ENCODE measurements at places on chromosomes 16 and 17. TPM values are rescaled to one million over a fixed set of nuclear protein-coding genes. Genes with fewer than 3 reads are reported as not detected.

DNA sequence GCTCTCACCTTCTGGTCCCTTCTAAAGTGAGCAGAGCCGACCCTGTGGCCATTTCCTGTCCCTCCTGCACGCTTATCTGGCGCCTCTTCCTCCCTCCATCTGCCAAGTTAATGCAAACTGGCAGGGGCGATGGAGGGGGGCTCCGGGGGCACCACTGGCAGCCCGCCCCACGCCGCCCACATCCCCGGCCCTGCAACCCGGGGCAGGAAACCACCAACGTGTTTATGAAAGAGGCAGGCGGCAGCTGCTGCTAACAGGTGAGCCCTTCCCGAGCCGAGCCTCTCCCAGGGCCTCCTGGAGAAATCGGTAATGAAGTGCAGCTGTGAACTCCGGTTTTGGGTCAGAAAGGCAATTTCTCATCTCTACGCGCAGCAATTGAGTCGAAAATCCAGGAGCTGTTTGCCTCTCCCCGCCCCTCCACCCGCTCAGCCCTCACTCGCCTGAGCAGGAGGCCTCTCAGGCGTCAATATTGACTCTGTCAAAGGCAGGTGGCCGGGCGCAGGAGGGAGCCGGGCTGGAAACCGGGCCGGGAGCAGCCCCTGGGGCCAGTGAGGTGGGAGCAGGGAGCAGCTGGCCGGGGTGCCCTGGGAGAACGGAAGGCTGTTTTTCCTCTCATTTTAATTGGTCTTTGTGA, 164.4 kb upstream of the GSE1 start:
- peak; percentile 51 for DNase-seq

DNA sequence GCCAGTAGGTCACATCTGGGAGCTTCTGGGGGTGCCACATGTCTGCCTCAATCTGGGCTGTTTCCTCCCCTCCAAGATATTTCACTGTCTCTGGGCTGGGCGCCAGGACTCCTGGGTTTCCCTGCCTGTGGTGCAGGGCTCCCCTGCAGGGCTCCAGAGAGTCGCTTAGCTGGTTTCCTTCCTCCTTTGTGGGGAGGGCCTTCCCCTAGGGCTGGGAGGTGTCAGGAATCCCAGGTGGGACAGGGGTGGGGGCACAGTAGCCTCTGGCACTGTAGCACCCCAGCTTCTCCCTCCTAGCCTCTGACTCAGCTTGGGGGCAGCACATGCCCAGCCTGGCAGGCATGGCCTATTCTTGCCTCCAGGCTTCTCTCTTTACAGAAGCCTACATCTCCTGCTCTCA, 2.6 kb downstream of the RARA start:
- DNase-seq, result peak; percentile 59

- no peak for DNase-seq
Measured at GRCh38 chr17:77845541-77846225, 112.8 kb upstream of the TNRC6C start.

DNA sequence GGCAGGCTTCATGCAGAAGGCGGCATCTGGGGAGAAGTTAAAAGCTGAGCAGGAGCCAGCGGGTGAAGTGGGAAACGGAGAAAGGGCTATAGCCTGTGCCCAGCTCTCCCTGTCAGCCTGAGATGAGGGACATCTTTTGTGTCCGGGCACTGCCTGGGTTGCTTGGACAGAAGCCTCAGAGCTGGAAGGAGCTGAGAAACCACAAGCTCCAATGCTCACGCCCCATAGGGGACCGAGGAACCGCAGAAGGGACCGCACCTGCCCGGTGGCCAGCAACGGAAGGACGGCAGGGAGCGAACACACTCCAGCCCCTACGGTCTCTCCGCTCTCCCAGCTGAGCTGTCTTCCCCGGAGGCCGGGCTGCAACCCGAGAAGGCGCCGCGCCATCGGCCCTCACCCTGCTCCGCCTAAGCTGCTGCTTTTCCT, 175.8 kb downstream of the NPIPB11 start:
- DNase-seq, result peak; percentile 5

- DNase-seq, result no peak
Measured at GRCh38 chr16:73018821-73019456, 29.0 kb downstream of the ZFHX3 start.

DNA sequence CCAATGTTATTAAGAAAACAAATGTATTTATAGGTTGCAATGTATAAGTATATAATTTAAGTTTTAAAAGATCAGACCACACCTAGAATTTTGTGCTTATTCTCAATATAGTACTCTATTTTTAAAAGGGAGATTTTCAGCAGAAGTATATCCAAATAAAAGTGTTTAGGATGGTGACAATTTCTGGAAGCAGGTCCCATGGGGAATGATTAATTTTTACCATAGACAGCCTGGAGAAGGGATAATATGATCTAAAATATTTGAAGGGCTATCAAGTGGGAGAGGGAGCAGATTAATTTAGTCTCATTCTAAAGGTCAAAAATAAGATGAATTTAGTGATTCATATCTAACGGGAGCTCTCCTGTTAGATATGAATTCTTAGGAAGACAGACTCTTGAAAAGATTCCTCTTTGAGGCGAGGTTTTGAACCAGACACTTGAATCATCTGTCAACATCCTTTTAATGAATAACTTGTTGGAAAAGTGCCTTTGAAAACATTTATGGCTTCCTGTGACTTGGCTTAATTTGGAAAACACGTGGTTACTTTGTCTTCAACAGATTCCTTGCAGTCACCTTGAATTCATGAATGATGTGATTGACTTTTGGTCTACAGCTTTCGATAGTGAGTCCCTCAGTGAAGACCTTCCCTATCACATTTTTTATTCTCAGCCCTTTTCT, 29.3 kb upstream of the SMIM36 start:
- no peak for DNase-seq

DNA sequence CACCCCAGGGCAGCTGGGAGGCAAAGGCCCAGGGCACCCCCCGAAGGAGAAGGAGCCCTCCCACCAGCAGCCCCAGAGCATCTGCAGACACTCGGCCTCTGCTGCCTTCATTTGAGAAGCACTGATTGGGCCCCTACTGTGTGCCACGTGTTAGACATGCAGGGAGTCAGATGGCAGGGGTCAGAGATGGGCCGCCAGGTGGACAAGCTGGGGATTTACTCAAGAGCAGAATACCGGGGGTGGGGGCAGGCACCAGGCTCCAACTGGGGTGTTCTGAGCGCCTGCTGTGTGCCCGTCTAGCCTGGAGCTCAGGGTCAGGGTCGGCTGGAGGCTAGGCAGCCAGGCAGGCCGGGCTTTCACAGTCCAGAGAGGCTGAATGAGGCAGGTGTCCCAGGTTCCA, 18.7 kb downstream of the TPSG1 start:
- DNase-seq, result no peak

DNA sequence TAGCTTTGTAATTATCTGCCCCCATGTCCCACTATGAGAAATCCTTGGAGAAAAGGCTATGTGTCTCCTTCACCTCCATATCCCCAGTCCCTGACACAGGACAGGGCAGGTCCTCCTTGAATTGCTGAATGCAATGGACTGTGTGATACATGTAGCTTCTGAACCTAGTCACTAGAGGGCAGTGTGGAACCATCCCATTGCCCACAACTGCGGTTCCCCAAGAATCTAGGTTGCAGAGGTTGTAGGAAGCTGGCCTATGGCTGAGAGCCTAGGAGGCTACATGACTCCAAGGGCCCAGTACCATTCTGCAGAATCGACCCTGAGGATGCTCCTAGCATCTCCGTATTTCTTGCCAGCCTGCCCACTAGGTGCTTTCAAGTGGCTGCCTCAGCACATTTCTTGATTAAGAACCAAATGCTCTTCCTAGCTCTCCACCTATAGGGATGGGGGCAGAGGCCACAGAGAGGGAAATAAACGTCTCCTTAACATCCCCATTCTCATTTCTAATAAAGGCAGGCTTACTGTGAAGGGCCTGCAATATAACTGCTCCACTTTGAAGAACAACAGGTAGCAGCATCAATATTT, 394.0 kb downstream of the CA10 start:
- peak; percentile 95 for DNase-seq

DNA sequence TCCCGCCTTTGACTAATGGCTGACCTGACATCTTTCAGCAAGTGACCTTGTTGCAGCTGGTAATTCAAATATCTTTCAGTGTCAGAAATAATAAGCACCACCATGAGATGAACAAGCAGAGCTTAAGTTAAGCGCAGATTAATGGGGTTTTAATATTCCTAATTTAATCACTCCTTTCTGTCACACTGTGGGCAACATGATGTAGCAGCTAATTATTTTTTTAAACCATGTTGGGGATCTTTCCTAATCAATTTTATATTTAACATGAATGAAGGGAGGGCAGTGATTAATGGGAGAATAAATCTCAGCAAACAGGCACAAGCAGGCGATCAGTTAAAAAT, 353.6 kb upstream of the TNRC6C start:
- no peak for DNase-seq

DNA sequence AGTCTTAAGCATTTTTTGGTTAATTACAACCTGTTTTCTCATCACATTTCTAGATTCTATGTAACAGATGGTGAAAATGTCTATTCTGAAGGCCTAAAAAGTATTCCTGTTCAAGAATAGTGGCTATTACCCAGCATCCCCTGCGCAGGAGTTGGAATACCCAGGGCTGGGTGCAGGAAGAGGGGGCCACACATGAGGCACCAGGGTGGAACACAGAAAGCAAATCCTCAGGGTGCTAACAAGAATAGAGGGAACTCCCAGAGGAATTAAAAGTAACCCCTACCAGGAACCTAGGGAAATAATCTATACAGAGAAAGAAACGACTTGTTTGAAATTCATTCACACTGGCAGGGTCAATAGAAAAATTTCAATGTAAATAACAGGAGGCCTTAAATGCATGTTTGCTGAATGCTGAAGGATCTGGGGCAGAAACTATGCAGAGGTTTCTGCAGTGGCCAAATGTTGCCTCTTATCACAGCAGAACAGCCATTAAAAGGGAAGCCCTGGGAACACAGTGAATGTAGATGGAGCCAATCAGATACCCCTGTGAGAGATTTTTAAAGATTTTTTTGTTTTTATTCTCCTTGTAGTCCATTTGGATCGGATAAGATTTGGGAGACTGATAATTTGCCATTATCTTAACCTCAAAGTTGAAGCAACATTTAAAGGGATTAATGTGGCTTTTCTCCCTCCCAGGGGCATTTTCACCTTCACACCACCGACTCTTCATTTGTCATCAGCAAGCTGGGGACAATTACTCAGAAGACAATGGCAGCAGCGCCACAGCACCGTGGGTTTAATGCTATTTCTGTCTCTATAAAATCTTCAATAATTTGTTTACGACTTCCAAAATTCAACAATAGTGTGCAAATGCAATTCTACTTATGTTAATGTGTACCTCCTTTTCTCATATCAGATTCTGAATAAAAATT, 196.0 kb upstream of the PSMD7 start:
- no peak for DNase-seq

DNA sequence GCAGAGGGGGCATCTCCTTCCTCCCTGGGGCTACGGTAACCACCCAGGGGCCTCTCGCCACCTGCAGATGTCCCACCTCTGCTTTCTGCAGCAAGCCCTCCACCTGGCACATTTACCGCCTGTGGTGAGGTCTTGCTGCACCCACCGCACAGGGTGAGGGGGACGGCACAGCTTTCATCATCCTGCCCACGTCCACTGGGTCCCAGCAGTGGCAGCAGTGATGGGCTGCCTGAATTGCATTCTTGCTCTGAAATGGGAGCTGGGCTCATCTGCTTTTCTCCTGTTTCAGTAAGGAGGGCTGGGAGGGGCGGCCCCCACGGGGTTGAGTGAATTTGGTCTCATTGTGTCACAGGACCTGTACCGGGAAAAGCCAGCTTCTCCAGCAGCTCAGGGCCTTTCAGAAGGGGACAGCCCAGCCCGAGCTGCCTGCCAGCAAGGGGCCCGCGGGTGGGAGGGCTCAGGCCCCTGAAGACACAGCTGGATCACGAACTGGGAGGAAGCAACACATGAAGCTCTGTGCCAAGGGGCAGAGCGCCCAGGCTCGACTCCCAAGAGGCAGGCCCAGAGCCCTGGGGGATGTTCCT, 12.7 kb downstream of the DNAAF8 start:
- no peak for DNase-seq

DNA sequence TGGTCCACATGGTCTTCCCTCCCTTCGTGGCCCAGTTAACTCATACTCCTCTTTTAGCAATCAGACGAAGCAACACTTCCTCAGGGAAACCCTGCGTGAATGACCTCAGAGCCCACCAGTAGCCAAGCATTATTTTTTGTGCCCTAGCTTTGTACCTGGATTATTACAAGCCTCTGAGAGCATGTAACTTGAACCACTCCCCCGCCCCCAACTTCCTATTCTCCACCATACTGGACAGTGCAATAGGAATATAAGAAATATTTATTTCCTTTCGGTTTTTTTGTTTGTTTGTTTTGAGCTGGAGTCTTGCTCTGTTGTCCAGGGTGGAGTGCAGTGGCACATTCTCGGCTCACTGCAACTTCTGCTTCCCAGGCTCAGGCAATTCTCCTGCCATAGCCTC, 2.9 kb downstream of the CPPED1 start:
- no peak for DNase-seq

DNA sequence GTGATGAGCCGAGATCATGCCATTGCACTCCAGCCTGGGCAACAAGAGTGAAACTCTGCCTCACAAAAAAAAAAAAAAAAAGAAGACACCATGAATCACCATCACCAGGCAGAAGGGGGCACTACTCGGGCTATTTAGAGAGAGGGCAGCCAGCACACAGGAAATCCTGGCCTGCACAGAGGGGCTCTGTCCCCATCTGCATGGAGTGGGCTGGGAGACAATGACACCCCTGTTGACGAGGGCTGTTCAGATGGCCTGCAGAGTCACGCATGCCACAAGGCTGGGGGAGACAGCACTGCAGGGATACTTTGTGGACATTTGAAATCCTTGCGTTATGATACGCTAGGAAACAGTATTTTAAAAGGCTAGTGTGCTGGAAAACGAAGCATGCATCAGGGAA, 48.3 kb downstream of the CUEDC1 start:
- no peak for DNase-seq

- DNase-seq, result no peak
Measured at GRCh38 chr17:61245706-61246135, 153.9 kb upstream of the TBX2 start.

DNA sequence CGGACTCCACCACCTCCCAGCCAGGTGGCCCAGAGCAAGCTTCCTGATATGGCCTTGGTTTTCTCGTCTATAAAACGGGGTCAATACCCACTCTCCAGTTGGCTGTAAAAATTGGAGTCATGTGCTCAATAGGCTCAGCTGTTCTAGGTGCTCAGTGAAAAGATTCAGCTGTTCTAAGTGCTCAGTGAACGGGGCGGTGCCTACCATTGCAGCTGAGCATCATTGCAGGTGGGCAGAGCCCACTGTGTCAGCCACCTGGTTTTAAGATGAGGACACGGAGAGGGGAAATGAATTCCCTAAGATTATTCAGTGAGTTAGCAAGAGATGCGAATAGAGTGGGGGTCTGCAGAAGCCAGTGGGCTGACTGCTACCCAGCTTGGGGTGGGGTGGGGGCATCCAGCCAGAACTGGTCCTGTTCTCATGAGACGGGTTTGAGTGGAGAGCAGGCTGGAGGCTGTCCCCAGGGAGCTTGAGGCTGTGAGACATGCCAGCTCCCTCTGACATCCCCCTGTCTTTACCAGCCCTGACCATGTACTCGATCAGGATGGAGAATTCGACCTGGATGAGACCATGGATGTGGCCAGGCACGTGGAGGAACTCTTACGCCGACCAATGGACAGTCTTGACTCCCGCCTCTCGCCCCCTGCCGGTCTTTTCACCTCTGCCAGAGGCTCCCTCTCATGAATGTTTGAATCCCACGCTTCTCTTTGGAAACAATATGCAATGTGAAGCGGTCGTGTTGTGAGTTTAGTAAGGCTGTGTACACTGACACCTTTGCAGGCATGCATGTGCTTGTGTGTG, 21.9 kb downstream of the STAT5A start:
- no peak for DNase-seq

- DNase-seq, result no peak
Measured at GRCh38 chr16:80948886-80949493, 57.7 kb downstream of the CMC2 start.

The TP53TG3 gene
- total RNA-seq, result 2.1 TPM

The SAT2 gene
- total RNA-seq, result 70.2 TPM

The ZNF652 gene
- total RNA-seq, result 10.2 TPM

The CASKIN1 gene
- total RNA-seq, result 4.2 TPM

Measured in G401 (cell line).